IMR-90 (cell line): ENCODE measurements at places on chromosomes 1 and 21. TPM values are rescaled to one million over a fixed set of nuclear protein-coding genes. Genes with fewer than 3 reads are reported as not detected.

TCHHL1 gene
- not detected in 2 replicates for polyA plus RNA-seq

CBR3 gene
- 15.4 and 18.7 TPM in 2 replicates for polyA plus RNA-seq

FMN2 gene
- polyA plus RNA-seq, result 20.1 and 29.0 TPM in 2 replicates

TEX38 gene
- not detected in 2 replicates for polyA plus RNA-seq

PPIAL4G gene
- polyA plus RNA-seq, result not detected in 2 replicates

C21orf58 gene
- polyA plus RNA-seq, result 5.3 and 6.2 TPM in 2 replicates

TNN gene
- not detected in 2 replicates for polyA plus RNA-seq

AIM2 gene
- not detected in 2 replicates for polyA plus RNA-seq

PADI1 gene
- polyA plus RNA-seq, result 0.13 and 0.17 TPM in 2 replicates

PRAMEF5 gene
- not detected in 2 replicates for polyA plus RNA-seq

EXO5 gene
- 6.5 and 7.8 TPM in 2 replicates for polyA plus RNA-seq

E2F2 gene
- polyA plus RNA-seq, result 0.39 and 0.51 TPM in 2 replicates

NBPF10 gene
- polyA plus RNA-seq, result 0.86 and 0.91 TPM in 2 replicates

SDC3 gene
- polyA plus RNA-seq, result 71.5 and 75.7 TPM in 2 replicates

KRTAP20-3 gene
- not detected in 2 replicates for polyA plus RNA-seq

BRDT gene
- not detected in 2 replicates for polyA plus RNA-seq

A3GALT2 gene
- not detected in 2 replicates for polyA plus RNA-seq

LCK gene
- polyA plus RNA-seq, result not detected in 2 replicates

WDR64 gene
- polyA plus RNA-seq, result not detected in 2 replicates

ICOSLG gene
- 0.09 and 0.17 TPM in 2 replicates for polyA plus RNA-seq

BATF3 gene
- 3.0 and 3.9 TPM in 2 replicates for polyA plus RNA-seq

SLC26A9 gene
- polyA plus RNA-seq, result not detected in 2 replicates

PDE9A gene
- 0.89 and 1.1 TPM in 2 replicates for polyA plus RNA-seq

DPT gene
- polyA plus RNA-seq, result not detected in 2 replicates

VASH2 gene
- polyA plus RNA-seq, result 1.1 and 1.2 TPM in 2 replicates

OR10Z1 gene
- polyA plus RNA-seq, result not detected in 2 replicates

ZNF683 gene
- polyA plus RNA-seq, result not detected in 2 replicates

PTPN7 gene
- 0.05 TPM in 1 of 2 replicates, not detected in the other for polyA plus RNA-seq

UMODL1 gene
- 0.02 TPM in 1 of 2 replicates, not detected in the other for polyA plus RNA-seq

RUNX1 gene
- 34.5 and 45.0 TPM in 2 replicates for polyA plus RNA-seq

ZNF695 gene
- polyA plus RNA-seq, result 0.46 and 0.75 TPM in 2 replicates

DIP2A gene
- 22.7 and 24.3 TPM in 2 replicates for polyA plus RNA-seq

INSRR gene
- not detected in 2 replicates for polyA plus RNA-seq

ADAM30 gene
- not detected in 2 replicates for polyA plus RNA-seq

GJA9 gene
- not detected in 2 replicates for polyA plus RNA-seq

CASQ2 gene
- not detected in 2 replicates for polyA plus RNA-seq

PADI2 gene
- not detected in 2 replicates for polyA plus RNA-seq

SPRR2F gene
- polyA plus RNA-seq, result not detected in 2 replicates
